Ascending aorta (tissue), 2 donors: ENCODE measurements at places on chromosomes 6 and 20. TPM values are rescaled to one million over a fixed set of nuclear protein-coding genes. Genes with fewer than 3 reads are reported as not detected.

DNA sequence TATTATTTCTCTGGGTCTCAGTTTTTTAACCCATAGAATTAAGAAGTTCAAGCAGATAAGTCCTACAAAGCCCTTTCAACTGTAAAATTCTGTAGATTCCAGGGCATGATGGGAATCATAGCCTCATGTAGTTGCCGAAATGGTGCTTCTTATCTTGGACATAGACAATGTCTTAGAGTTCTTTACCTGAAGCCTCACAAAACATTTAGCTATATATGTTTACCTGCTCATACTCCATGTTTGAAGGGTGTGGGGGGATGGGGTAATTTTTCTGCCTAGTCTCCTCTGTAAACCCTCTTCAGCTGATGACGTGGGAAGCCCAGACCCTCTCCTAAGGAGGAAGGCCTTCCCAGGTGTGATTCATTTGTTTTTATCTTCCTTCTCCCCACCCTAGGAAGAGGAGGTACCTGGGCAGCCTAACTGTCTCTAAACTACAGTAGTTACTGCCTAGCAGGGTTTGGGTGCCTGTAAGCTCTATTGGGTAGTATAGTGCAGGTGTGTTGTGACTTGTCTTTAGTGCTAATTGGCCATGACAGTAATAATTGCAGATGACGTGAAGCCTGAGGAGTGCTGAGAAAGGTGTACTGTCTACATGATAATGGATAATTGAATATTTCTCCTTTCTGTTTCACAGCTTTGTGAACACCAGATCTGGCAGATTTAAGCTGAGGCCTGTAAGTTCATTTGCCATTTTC lies 230.8 kb downstream of the TFAP2B start:
- DNase-seq, result no peak

- no peak for DNase-seq
Observed at GRCh38 chr6:110421749-110422443, 6.5 kb upstream of the DDO start.

SPATA25 gene
- total RNA-seq, result 32.8 TPM

BTN1A1 gene
- not detected for total RNA-seq
